ENCODE measurements at places on chromosomes 3 and 15.

DNA sequence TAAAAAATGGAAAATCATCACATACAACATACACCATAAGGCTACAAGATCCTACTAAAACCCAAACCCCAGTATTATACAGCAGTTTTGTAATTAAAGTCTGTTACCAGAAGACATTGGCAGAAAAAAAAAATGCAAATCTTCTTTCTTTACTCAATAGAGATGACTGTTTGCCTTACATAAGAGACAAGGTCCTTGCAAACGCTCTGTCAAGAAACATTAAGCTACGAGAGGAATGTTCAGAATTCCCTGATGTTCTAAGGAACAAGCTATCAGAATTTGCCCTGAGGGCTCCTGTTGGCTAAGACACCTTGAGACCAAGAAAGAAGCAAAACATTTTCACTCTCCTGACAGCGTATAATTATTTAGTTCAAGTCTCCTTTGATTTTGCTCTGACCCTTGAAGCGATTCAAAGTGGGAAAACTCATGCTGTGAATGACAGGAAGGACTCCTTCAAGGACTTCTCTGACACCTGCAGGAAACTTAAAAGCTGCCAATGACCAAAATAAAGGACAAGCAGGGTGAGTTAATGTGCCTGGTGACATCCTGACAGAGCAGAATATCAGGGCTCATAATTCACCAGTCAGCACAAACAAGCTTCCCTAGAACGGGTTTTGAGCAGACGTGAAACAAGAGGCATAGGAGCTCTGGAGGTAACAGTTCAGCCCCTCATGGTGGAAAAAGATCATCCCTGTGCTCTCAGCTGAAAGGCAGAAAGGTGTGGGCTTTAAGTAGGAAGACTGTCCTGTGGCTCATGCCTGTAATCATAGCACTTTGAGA, 2.5 kb downstream of the SCAMP2 start:
- peak; percentile 100 for DNase-seq

- no peak for DNase-seq
These were observed 64.7 kb downstream of the BTD start for GRCh38 chr3:15666277-15666676.

GRCh38 chr3:126854666-126855065, 128.2 kb upstream of the PLXNA1 start:
- no peak for DNase-seq

GRCh38 chr3:45154641-45155147, 8.5 kb upstream of the CDCP1 start:
- no peak for DNase-seq

- DNase-seq, result no peak
These were observed 9.2 kb upstream of the ACSBG1 start for GRCh38 chr15:78243491-78243941.

DNA sequence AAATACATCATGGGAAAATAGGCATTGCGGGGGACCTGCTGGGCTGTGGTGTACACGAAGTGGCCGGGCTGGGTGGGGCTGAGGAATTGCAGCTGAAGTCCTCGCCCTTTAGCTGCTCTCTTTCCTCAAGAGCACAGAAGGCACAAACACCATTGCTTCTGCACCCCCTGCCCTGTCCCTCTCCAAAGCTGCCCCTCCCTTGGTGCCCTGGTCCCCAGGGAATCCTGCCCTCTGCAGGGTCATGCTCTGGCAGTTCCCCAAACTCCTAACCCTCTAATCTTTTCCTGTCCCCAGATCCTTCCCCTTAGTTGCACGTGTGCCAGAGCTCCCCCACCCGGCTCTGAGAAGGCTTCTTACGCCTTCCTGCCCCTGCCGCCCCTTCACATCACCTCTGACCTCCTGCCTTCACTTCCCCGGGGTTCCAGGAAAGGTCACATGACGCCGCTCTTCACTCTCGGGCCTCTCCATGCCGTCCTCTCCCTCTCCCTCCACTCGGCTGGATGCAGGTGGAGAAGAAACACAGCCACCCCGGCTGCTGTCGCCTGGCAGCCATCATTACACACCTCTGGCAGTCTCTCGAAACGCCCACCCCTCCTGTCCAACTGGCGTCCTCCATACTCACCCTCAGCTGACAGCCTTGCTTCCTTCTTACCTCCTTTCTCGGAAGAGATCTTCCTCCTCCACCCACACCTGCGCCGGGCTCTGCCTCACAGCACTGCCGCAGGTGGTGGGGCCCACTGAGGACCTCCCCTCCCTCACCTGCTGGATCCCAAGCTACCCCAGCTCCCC, 6.9 kb upstream of the PCSK6 start:
- no peak for DNase-seq

DNA sequence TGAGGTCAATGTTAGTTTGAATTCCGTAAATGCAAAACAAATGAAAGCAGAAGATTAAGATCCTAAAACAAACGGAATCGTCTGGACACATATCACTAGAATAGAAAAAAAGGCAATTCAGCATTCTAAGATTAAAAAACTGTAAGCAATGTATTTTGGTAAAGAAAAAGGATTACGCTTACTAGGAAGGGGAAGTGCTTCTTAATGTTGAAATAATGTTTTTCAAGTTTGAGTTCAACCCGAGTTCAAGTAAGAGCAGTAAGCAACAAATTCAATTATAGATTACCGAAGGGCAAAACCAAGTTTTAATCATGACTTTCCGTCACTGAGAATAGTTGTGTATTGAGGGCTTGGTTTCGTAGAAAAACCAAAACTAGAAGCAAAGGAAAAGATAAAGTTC, 637 bp downstream of the CIP2A start:
- DNase-seq, result no peak

DNA sequence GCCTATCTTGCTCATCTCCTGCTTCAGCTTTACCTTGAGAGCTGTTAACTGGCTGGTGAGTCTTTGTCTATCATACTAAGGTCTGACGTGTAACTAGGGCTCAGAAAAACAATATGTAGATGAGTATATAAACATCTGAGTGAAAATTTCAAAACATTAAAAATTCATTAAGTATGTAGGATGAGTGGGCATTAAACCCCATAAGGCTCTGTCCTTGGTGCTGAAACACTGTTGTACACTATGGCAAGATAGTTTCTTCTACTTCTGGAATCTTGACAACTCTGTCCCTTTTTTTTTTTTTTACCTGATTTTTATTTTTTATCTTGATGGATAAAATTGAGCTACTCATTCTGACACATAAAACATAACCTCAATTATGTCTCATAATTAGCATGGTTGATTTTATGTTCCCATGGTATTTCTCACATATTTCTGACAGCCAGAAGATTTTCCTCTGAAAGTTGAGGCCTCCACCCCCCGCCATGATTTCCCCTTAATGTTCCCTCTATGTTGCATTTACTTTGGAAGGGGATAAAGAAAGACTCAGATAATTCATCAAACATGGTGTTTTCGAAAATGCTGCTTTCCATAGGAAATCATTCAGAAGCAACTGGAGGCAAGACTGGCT, 54.3 kb downstream of the DGKG start:
- DNase-seq, result no peak

GRCh38 chr3:101847328-101847727, 2.0 kb upstream of the NFKBIZ start:
- DNase-seq, result peak; percentile 91

DNA sequence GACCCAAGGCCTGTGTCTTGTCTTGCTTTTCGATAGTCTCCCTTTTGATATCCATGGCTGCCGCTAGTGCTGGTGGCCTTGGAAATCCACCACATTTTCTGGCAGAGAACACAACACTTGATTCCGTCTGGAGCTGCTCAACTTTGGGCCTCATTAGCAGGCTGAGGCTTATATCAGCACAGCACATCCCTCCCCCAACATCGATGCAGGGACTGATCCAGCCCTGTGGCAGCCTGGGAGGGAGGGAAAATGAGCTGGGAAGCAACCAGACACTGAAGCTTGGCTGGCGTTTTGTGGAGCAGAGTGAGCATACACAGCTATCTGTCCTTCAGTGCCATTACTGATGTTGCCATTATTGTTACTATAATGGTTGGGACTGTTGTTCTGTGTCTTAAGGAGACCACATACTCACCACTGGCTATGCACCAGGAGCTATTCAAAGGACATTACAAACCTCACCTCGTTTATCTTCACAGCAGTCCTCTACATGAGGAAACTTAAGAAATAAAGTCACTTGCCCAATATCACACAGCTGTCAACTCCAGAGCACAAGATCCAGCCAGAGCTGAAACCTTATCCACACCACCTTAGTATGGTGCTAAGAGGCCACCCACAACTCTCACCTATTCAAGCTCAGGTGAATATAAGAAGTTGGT, 102.9 kb downstream of the SUCLG2 start:
- no peak for DNase-seq

DNA sequence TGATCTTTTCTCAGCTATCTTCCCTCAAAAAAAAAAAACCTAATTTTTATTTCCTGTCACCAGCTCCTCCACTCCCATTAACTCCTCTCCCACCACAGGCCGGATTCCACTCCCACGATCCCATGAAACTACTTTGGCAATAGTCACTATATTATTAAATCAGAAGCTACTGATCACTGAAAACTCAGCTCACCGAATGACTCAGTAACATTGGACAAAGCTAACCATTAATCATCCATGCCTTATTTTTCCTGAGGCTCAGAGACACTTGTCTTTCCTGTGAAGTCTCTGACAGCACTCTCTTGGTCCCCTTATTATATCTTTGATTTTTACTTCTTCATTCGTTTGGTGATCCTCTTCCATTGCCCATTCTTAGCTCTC, 260.2 kb downstream of the CGGBP1 start:
- no peak for DNase-seq

All from trophoblast cell (in vitro differentiated cells and primary cell).